ENCODE measurements at places on chromosomes 13 and 19.

DNA sequence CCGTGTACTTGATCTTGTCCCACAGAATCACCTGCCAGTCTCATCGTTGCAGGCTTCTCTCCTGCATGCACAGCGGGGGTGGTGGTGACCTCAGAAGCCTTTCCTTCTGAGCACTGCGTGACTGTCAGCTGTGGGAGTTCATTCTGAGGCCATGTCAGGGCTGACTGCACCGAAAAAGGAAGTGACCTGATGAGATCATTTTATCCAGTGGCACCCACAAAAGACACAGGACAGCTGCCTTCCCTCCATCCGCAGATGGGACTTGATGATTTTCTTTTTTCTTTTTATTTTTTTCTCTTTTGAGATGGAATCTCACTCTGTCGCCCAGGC, 89.7 kb downstream of the RAB20 start:
- DNase-seq = no peak

DNA sequence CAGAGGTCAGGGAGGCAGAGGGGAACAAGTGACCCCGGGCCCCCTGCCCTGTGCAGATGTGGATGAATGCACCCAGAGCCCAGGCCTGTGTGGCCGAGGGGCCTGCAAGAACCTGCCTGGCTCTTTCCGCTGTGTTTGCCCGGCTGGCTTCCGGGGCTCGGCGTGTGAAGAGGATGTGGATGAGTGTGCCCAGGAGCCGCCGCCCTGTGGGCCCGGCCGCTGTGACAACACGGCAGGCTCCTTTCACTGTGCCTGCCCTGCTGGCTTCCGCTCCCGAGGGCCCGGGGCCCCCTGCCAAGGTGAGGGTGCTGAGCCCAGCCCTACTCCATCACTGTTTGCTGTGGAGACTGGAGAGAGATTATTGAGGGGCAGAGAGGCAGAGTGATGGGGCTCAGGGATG, 9.9 kb downstream of the LTBP4 start:
- no peak for DNase-seq

DNA sequence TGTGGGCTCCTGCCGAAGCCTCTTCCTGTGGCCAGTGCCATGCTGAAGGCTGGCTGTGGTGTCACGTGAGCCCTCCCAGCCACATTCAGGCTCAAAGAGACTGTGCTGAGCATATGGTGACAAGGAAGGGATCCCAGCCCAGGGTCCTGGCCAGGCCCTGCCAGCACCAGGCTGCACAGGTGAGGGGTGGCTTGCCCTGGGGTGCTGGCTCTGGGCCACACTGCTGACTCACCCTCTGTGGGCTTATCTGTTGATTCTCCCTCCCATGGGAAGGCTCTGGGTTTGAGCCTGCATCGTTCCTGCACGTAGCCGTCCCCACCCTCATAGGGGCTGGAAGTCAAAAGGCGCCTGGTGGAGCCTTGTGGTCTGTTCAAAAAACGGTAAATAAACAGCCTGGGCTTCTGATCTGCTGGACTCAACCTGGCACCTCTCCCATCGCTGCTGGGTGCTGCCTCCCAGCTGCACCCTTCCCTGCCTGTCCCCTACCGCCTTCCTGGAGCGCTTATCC, 31.1 kb downstream of the DNM2 start:
- no peak for DNase-seq

DNA sequence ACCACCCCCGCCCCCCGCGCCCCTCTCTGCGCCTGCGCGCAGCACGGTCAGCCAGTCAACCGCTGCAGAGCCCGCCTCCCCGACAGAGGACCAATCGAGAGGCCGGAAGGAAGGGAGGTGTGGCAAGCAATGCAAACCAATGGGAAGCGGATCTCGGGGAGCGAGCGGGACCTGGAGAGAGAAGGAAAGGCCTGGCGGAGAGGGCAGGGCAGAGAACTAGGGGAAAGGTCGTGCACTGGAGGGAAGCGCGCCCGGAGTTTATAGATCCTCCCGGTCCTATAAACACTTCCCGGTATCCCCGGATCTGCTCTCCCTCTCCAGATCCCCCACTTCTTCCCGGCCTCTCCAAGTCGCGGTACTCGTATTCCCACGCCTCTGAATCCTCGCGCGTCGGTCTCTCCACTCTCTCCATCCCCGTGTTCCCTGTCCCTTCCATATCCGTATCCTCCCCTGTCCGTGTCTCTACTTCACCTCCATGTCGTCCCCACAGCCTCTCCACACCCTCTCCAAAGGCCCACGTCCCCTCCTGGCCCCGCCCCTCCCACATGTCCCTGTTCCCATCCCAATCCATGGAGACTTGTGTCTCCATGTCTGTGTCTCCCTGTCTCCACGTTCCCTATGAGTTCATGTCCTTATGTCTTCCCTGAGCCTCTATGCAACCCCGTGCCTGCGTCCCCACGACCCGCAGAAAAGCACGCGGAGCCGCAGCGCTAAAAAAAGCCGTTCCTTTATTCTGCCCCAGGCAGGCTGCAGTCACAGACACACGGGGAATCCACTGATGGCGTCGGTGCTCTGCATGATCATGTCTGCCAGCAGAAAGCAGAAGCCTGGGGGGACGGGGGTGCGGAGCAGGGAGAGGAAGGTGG, 434 bp upstream of the ETFB start:
- peak; percentile 99 for DNase-seq

GRCh38 chr19:44002212-44002565, 568 bp upstream of the ZNF230 start:
- DNase-seq = no peak

DNA sequence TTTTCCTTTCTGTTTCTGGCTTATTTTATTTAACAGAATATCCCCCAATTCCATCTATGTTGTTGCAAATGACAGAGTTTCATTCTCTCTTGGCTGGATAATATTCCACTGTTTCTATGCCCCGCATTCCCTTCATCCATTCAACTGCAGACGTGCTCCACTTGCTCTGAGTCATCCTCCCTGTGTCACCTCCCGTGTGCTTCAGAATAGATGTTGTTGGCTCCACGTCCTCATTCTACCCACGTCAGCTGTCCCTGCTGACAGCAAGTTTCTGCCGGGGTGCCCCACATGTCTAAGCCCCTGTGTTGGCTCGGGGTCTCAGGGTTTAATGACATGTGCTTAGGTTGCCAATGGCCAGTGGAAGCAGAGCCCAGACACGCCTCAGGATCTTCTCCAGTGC, 1041.0 kb downstream of the UQCRFS1 start:
- DNase-seq = no peak

GRCh38 chr19:58581227-58582141, 8.3 kb upstream of the MZF1 start:
- peak; percentile 86 for DNase-seq

DNA sequence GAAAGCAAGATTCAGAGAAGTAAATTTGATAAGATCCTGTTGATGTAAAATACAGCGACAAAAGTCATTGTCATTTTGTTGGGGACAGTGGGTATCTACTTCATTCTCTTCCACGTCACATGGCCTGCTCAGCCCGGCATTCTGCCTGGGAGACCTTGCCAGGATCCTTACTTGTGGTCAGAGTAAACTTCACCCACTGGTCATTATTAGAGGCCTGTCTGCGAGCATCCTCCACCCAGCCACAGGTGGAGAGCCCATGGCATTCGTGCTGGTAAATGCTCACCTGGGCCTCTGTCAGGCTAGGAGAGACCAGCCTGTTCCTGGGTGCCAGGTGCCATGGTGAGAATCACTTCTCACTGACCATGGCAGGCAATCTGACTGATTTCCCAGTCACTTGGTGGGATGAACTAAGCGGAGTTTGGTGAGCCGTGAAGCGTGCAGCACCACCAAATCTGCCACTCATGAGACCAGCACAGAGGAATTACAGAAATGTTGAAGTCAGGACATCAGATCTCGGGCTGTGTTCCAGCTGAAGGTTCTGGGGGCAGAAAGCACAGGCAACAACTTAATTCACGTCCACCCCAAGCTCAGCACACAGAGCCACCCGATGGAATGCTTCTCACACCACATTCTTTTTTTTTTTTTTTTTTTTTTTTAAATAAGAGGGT, 107.0 kb downstream of the SIPA1L3 start:
- DNase-seq = no peak

DNA sequence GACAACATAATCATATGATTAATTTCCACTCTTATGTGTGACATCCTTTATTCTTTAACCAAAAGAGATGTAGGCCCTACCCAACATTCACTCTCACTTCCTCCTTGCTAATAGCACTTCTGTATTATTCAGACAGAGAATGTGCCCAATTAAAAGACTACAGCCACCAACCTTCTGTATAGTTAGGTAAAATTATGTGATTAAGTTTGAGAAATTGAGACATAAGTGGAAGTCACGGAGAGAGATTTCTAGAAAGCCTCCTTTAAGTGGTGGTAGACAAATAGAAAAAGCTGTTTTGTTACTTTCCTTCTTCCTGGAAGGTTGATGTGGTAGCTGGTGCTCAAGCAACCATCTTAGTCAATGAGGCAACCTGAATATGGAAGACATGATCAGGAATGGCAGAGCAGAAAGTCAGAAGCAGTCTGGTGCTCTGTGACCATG, 14.8 kb downstream of the EPSTI1 start:
- no peak for DNase-seq

- DNase-seq = no peak
These were observed 110.3 kb downstream of the GADD45B start for GRCh38 chr19:2586196-2586595.

DNA sequence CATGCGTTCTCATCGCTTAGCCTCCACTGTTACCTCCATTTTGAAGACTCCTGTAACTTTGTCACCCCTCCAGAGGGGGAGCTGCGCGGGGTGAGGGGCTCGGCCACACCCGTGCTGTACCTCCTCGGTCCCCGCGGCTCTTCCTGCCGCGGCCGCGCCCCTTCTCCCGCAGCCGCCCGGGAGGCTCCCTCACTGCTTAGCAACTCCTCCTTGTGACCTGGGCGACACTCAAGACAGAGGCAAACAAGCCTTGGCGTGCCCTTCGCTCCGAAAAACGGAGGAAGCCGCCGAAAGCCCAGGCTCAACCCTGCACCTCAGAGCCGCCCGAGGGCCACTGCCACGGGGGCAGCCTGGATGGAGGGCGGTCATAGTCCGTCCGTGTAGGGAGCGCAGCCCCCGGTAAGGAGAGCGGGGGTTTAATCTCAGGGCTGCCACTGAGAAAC, 494.3 kb downstream of the FOXO1 start:
- no peak for DNase-seq

DNA sequence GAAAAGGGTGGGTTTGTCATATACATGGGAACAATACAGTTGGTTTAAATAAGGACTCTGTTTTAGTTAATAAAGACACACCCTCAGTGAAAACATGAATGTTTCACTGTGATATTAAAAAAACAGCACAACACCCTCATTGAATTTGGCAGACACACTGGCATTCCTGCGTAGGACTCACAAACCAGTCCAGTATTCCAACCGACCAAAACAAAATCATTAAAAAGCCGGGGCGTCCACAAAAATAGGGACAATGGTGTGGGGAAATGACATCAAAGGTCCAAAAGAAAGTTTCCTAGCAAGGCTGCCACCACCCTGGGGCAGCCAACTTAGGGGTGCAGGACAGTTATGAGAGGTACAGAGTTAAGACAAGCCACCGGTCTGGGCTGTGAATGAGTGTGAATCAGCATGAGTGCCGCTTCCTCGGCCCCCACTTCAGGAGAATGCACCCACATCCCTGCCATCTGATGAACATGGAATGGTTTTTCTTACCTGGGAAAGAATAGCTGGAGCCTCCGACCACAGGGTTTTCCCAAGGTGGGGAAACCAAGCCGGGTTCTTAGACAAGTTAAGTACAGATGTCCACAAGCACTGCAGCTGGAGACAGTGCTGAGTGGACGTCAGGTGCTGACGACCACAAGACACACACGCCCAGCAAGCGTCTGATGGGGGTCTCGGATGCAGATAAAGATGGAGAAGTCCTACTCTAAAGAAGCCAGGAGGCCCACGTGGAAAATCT, 73.3 kb downstream of the KLF2 start:
- no peak for DNase-seq

- DNase-seq = no peak
These were observed 402 bp downstream of the ZSWIM9 start for GRCh38 chr19:48170817-48171347.

DNA sequence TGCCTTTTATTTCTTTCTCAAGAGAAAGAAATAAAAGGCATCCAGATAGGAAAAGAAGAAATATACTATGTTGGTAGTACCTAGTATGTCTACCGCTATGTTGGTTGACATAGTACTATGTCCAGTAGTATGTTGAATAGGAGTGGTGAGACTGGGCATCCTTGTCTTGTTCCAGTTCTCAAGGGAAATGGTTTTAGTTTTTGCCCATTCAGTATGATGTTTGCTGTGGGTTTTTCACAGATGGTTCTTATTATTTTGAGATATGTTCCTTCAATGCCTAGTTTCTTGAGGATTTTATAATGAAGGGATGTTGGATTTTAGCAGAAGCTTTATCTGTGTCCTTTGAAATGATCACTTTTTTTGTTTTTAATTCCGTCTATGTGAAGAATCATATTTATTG, 53.0 kb upstream of the CSNK1A1L start:
- no peak for DNase-seq

- DNase-seq = no peak
These were observed 106.1 kb downstream of the SLC25A15 start for GRCh38 chr13:40895227-40896184.

- no peak for DNase-seq
These were observed 67.1 kb upstream of the KPNA3 start for GRCh38 chr13:49859560-49859959.

DNA sequence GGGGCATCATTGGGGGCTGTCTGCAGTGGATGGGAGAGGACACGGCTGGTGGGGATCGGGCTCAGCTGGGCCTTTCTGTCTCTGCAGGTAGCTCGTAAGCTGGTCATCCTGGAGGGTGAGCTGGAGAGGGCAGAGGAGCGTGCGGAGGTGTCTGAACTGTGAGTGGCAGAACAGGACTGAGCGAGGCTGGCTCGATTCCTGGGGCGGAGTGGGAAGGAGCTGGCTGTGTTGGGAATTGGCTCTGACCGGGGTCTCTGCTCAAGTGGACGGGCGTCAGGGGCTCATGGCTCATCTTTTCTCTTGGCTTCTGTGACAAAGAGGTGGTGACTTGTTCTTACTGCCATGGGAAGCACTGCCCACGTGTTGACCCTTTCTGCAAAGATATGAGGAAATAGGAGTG, 11.6 kb downstream of the TPM4 start:
- no peak for DNase-seq

DNA sequence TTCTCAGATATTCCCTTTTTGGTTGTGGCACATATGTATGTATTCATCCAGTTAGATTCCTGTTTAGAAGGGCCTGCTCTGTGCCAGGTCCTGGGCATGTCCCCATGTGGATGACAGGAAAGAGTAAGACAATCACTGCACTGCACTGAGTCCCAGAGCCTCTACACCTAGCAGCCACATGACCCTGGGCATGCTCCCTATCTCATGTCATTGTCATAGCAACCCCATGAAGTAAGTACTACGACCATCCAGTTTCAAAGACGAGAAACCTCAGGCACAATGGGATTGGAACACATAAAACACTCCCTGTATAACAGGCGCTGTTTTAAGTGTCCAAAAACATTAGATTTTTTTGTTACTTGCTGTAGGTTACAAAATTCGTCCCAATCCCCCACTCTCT, 594.4 kb downstream of the UQCRFS1 start:
- no peak for DNase-seq

Measured in uterus (tissue), 4 donors.